GM10248 (cell line): ENCODE measurements at places on chromosomes 2 and 18.

DNA sequence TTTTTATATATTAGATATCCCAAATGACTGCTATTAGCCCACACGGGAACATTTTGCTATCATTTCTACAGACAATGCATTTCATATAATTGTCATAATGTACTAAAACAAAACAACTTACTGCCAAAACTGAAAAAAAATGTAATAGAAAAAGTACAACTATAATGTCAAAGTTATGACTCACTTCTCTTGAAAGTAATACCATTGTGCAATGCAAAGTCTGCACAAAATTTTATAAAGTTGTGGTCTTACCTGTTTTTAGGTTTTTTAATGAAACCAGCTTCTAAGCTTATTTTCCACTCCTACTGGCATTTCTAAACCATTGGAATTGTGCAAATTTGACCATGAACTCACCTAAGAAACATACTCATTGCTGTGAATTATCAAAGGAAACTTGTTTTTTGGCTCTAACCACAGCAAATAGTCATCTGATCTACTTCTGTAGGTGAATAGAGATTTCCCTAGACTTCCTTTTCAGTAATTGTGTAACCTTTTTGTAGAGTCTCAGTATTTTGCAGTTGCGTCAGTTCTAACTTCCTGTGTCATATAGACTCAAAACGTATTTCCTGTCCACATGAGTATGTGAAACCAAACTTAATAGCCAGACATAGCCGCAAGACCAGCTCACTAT, 31.9 kb upstream of the TFPI start:
- DNase-seq, result no peak

GRCh38 chr2:54073796-54074195, 41.6 kb upstream of the ACYP2 start:
- no peak for DNase-seq

DNA sequence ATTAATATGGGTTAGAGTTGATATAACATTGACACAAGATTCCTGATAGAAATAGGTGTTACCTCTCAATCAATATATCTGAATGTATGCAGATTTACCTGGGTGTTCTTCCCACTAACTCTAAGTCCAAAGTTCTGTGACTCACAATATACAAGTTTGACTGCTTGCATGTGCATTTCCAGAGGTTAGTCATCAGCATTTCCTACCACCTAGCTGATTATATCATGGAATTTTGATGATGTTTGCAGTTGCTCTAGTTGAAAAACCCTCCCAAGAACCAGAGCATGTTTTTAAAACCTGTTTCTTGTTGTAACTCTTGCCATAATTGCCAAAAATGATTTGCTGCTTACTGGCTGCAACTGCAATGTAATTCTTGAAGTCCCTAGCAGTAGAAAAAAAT, 15.0 kb upstream of the DSG1 start:
- no peak for DNase-seq

DNA sequence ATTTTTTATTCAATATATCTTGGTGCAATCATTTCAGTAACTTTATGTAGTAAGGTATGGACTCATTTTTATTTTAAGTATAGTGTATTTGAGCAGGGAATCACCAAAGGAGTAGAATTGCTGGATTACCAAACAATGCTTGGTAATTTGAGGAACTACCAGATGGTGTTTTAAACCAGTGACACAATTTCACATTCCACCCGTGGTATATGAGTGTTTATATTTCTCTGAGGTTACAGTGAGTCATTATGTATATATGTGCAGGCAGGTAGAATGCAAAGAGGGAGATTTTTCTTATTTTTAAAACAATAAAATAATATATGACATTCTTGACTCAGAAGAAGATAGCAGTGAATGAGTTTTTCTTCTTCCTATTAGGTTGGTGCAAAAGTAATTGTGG, 596.9 kb downstream of the DCC start:
- no peak for DNase-seq

- no peak for DNase-seq
These were observed 102.5 kb downstream of the HNRNPLL start for GRCh38 chr2:38500283-38500634.

- DNase-seq, result no peak
These were observed 28.2 kb upstream of the ACAA2 start for GRCh38 chr18:49841236-49842217.

DNA sequence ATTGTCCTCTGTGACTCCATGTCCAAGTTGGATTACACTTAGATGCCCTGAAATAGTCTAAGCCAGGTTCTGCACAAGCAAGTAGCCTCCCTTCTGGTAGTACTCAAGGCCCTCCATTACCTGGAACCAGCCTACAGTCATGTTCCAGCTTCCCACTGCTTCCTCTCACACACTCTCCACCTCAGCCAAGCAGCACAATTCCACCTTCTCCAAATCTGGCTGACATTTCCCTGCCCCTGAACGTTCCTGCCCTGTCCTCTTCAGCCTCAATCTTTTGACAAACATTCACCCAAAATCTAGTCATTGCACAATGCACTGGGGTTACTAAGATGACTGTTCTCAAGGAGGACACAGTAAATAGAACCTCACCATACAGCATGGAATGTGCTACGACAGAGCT, 95.3 kb upstream of the KLHL29 start:
- DNase-seq, result no peak

DNA sequence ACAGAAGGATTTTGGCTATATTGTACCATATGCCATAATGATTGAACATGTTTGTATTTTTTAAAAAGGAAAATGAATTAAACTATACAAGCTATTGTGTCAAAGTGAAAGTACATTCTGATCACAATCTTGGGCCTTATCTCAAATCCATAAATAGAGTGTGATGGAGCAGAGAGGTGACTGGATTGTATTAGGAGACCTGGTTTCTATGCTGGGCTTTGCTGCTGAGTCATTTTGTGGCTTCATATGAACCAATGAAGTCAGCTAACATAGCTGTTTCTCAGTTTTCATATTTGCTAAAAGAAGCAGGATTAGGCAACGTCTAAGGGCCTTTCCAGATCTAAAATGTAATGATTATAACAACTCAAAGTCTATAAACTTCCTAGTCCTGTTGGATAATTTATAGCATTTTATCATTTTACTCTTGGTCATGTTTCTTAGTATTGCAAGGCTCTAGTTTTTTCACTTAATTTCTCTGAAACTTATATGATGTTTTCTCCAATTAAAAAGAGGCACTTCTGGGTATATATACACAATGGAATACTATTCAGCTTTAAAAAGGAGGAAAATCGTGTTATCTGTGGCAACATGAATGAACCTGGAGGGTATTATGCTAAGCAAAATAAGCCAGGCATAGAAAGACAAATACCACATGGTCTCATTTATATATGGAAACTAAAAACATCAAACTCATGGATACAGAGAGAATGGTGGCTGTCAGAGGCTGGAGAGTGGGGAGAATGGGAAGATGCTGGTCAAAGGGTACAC, 112.3 kb downstream of the MEP1B start:
- DNase-seq, result peak; percentile 24
